Stimulated activated CD8-positive, alpha-beta memory T cell treated with anti-CD3 and anti-CD28 coated beads, Interleukin-4, amount 100 ng/mL, for 4 hours (primary cell): ENCODE measurements at places on chromosomes 16 and 17.

- no peak for DNase-seq
Observed at GRCh38 chr17:14784997-14785696, 480.0 kb downstream of the PMP22 start.

DNA sequence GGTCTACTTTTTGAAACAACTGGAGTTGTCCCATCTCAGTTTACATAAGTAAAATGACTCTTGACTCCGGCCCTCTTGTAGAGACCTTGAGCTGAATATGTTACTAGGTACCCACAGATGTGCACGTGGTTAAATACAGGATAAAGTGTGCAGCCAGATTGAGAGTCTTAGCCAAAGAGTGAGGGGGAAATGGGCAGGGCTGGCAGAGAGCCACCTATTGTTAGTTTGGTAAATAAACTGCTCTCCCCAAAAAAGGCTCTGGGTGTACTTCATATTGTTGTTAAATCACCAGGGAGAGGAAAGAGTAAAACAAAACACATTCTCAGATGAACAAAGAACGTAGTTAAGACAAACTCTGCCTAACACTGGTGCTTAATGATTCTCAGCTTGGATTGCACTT, 20.3 kb downstream of the G6PC1 start:
- DNase-seq: no peak

DNA sequence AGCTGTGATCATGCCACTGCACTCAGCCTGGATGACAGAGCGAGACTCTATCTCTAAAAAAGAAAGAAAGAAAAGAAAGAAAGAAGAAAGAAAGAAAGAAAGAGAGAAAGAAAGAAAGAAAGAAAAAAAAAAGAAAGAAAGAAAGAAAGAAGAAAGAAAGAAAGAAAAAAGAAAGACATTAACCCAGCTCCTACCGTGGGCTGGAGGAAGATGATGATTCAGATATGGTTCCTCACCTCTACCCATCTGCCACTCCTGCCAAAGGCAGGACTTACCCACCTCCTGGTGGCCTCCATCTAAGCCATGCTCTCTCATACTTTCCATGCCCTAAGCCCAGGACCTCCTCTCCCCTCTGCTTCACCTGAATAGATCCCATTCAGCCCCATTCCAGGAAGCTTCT, 93.3 kb upstream of the LHX1 start:
- DNase-seq: no peak

DNA sequence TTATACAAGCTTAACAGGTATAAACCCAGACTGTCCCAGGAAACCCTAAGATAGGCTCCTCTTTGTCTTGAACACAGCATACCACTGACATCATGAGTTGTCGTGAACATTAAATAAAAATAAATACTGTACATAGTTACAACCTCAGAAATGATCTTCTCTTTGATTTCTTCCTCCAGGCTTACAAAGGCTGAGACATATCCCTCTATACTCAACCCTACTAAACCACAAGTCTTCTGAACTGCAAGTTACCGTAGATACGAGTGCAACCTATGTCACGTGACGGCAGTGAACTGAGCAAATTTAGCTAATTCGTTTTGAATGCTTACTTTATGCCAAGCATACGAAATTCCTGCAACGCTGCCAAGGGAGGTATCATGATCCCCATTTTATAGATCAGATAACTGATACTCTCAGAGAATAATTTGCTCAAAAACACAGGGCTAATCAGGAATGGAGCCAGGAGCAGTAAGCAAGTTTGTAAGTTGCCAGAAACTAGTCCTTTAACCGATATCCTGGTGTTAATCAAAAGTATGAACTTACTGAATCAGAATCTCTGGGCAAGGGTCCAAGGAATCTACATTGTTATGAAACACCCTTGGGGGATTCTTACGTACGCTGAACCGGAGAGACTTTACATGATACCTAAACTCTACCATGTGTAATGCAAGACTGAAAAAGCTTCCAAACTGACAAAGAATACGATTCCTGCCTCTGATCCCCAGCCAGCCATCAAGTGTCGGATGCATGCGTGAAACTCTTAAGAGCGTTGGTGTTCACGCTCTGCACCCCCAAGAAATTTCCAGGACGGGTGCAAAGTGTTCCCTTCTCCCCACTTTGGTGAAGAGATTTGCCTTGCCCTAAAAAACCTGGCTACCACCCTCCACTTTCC, 106.2 kb downstream of the XYLT1 start:
- no peak for DNase-seq

DNA sequence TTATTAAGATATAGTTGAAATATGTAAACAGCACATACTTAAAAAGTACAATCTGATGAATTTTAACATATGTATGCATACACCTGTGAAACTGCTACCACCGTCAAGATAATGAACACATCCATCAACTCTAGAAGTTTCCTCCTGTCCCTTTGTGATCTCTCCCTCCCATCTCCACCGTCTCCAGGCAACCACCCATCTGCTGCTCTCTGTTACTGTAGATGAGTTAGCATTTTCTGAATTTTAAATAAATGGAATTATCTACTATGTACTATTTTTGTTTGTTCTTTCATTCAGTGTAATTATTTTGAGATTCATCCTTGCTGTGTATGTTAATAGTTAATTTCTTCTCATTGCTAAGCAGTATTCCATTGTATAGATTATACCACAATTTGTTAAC, 40.2 kb upstream of the SMPD3 start:
- no peak for DNase-seq
